Foreskin melanocyte (primary cell): ENCODE measurements at places on chromosomes 11 and 22.

- DNase-seq = no peak
These were observed 3.2 kb upstream of the GNAZ start for GRCh38 chr22:23067023-23067650.

- DNase-seq = peak; percentile 90
These were observed 99.4 kb upstream of the ZC3H12C start for GRCh38 chr11:109993786-109994185.

- no peak for DNase-seq
These were observed 279.9 kb downstream of the KIRREL3 start for GRCh38 chr11:126720539-126721235.

GRCh38 chr11:76885390-76886097 lies 24.8 kb downstream of the ACER3 start:
- DNase-seq = peak; percentile 71

DNA sequence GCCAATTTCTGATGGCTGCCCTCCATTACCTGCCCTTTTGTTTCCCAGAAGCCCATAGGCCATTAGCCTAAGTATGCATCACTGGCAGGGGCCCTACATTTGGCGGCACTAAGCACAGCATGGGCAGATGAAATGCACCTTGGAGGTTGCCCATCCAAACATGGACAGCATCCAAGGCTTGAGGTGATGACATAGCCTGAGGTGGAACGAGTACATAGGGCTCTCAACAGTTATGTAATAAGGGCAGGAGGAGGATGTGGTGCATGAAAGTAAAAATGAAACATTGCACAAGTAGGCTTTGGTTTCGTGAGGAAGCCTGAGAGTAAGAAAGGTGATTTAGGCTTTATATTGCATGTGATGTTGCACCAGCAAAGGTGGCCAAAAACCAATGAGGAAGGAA lies 148.1 kb downstream of the FAM76B start:
- DNase-seq = no peak

- no peak for DNase-seq
These were observed 40.1 kb upstream of the CTSC start for GRCh38 chr11:88377646-88378045.

- no peak for DNase-seq
These were observed 742.9 kb downstream of the LRRC4C start for GRCh38 chr11:40716344-40717130.

DNA sequence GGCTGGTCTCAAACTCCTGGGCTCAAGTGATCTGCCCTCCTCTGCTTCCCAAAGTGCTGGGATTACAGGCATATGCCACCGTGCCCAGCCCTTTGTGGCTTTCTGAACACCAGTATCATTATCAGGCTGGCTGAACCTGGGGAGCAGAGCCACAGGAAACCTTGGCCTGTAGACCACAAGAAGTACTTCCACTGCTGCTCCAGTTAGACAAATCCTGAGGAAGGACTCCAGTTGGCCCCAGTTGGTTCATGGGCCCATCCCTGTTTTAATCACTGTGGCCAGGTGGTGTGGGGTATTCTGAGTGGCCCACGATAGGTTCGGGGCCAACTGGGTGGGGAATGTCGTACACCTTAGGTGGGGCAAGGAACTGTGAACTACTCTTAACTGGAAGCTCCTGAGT lies 5.5 kb upstream of the DUSP18 start:
- no peak for DNase-seq
